ENCODE measurements at places on chromosomes 2 and 18. TPM values are rescaled to one million over a fixed set of nuclear protein-coding genes. Genes with fewer than 3 reads are reported as not detected.

Gene CNDP1
- 0.29 TPM for total RNA-seq

Gene CTAGE1
- total RNA-seq, result not detected

DNA sequence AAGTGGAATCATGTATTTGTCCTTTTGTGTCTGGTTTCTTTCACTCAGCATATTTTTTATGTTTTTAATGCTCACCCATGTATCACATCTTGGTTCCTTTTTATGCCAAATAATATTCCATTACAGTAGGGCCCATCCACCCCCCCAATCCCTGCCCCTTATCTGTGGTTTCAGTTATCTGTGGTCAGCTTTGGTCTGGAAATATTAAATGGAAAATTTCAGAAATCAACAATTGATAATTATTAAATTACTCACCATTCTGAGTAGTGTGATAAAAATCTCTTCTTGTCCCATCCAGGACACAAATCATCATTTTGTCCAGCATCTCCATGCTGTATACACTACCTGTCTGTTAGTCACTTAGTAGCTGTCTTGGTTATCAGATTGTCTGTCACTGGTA, 66.7 kb downstream of the BIRC6 start:
- no peaks in the 10 kb centered on the region for H3K27me3 ChIP-seq
- H3K27ac ChIP-seq, result no peak overlapping the region
- H3K4me3 ChIP-seq, result no peak overlapping the region
- H3K36me3 ChIP-seq, result no peaks in the 10 kb centered on the region
- H3K4me1 ChIP-seq, result no peaks in the 10 kb centered on the region

Gene REG3A
- total RNA-seq, result not detected

GRCh38 chr2:150812664-150813367, 325.3 kb upstream of the RND3 start:
- H3K4me3 ChIP-seq, result no peak overlapping the region
- DNase-seq, result no peak
- H3K27me3 ChIP-seq, result no peaks in the 10 kb centered on the region
- no peak overlapping the region for H3K27ac ChIP-seq
- no peaks in the 10 kb centered on the region for H3K36me3 ChIP-seq

DNA sequence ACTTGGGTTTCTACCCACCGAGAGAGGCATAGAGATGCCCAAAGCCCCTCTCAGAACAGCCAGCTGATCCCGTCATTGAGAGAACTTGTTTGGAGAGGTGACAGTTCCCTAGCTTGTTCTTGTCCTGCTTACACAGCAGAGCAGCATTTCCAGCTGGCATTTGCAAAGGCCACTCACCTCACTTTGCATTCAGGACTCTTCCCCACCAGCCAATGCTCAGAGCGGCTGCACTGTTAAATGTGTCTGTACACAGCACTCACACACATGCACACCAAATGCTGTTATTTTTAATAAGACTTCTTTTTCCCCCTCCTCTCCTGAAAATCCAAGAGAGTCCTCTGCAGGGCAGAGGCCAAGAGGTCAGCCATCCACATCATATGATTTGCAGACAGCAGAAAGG, 104.6 kb upstream of the SLC14A2 start:
- no peaks in the 10 kb centered on the region for H3K27me3 ChIP-seq
- no peak overlapping the region for H3K4me3 ChIP-seq
- H3K27ac ChIP-seq, result no peak overlapping the region

- H3K36me3 ChIP-seq, result no peaks in the 10 kb centered on the region
- no peak overlapping the region for H3K4me3 ChIP-seq
- H3K27ac ChIP-seq, result no peak overlapping the region
- H3K27me3 ChIP-seq, result no peaks in the 10 kb centered on the region
Measured at GRCh38 chr18:54918060-54918459, 41.2 kb downstream of the CCDC68 start.

GRCh38 chr2:22600999-22601398, 784.0 kb upstream of the KLHL29 start:
- H3K4me3 ChIP-seq, result no peak overlapping the region
- no peak overlapping the region for H3K27ac ChIP-seq
- no peak for DNase-seq
- no peaks in the 10 kb centered on the region for H3K4me1 ChIP-seq
- H3K27me3 ChIP-seq, result no peaks in the 10 kb centered on the region

GRCh38 chr2:95380280-95380679, 22.2 kb upstream of the FAHD2A start:
- no peak overlapping the region for H3K4me3 ChIP-seq
- H3K27ac ChIP-seq, result no peak overlapping the region
- no peaks in the 10 kb centered on the region for H3K4me1 ChIP-seq
- no peaks in the 10 kb centered on the region for H3K27me3 ChIP-seq
- no peak for DNase-seq

DNA sequence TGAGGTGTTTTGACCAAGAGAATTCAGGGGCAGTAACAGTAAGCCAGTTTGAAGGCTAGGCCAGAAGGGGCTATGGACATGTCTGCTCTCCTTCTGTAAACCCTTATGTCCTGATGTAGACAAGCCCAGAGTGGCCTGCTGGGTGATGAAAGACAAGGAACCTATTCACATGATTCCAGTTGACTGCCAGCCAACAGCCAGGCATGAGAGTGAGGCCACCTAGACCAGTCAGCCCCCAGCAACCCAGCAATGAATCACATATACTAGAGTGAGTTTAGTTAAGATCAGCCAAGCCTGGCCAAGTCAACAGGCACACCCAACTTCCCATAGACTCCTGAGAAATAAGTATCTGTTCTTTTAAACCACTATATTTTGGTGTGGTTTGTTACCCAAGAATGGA, 1889.7 kb upstream of the CELF4 start:
- H3K27ac ChIP-seq, result no peak overlapping the region
- no peak for DNase-seq
- H3K4me3 ChIP-seq, result no peak overlapping the region
- no peaks in the 10 kb centered on the region for H3K27me3 ChIP-seq

DNA sequence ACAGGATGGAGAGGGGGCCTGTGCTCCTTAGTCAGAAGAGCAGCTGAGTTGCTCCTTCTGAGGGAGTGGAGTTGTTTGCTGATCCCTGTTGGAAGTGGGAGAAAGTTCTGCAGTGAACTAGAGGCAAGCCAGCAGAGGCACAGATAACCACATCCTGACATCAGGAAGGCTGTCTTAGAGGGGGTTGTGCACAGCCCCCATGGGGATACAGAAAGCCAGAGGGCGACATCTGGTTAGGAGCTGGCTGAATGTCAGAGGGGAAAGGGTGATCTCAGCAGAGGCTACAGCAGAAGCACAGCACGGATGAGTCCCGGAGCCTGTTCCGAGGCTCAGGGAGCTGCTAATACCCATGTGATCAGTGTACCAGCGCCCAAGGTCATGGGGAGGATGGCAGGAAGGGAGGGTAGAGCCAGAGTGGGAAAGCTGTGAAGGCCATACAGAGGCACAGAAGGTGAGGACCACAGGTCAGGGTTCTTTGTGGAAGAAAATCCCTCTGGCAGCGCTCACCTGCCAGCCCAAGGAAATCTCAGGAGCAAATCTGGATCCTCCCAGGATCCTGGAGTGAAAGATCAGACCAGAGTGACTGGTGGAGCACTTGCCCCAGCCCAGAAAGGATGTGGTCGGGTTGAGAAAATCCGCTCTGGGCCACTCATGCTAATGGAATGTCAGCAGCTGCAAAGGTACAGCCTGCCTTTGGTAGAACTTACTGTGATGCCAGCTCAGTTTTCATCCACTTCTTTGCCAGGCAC, 111.8 kb downstream of the STPG4 start:
- peak; percentile 70 for DNase-seq
- no peaks in the 10 kb centered on the region for H3K27me3 ChIP-seq
- H3K36me3 ChIP-seq, result peaks cover 6% of the 10 kb centered on the region
- H3K4me3 ChIP-seq, result no peak overlapping the region

- no peaks in the 10 kb centered on the region for H3K4me1 ChIP-seq
- no peak overlapping the region for H3K4me3 ChIP-seq
- H3K27ac ChIP-seq, result no peak overlapping the region
- DNase-seq, result no peak
Measured at GRCh38 chr2:65165558-65165957, 35.7 kb upstream of the RAB1A start.

- no peaks in the 10 kb centered on the region for H3K27me3 ChIP-seq
- no peak for DNase-seq
- H3K36me3 ChIP-seq, result no peaks in the 10 kb centered on the region
- no peak overlapping the region for H3K4me3 ChIP-seq
- H3K27ac ChIP-seq, result no peak overlapping the region
Measured at GRCh38 chr2:170340693-170341068, 162.7 kb downstream of the MYO3B start.

Gene NEB
- total RNA-seq, result 0.98 TPM

Gene AMER3
- 0.59 TPM for total RNA-seq

GRCh38 chr2:205678541-205679142, 3.7 kb upstream of the NRP2 start:
- no peak overlapping the region for H3K4me3 ChIP-seq
- no peak for DNase-seq
- no peak overlapping the region for H3K27ac ChIP-seq
- peaks cover 8% of the 10 kb centered on the region for H3K27me3 ChIP-seq
- no peaks in the 10 kb centered on the region for H3K4me1 ChIP-seq

DNA sequence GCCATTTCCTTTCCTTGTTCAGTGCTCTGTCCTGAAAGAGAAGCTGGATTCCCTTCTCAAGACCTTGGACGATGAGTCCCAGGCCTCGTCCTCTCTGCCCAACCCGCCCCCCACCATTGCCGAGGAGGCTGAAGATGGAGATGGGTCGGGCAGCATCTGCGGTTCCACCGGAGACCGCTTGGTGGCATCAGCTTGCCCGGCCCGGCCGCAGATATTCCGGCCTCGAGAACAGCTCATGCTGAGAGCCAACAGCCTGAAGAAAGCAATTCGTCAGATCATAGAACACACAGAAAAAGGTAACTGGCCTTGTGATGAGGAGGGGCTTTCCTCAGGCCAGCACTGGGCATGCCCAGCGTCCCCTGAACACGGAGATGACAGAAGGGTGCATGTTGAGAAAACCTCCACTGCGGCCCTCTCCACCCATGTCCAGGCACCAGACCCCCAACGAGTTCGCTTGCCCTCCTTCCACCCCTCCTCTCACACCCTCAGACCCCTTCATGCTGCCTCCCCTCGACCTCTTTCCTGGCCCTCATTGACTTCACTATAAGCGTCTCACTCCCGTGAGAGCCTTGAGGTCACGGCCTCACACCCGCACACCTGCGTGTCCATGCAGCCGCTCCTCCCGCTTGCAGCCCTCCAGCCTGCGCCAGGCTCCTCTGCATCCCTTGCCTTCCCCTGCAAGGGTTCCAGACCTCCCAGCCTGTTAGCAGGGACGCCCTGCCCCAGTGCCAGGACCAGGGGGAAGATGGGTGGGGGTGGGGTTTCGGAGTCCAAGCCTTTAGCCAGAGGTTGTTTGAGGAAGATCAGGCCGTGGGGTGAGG, 95.0 kb downstream of the DGKD start:
- DNase-seq, result peak; percentile 84
- no peak overlapping the region for H3K27ac ChIP-seq
- H3K4me1 ChIP-seq, result 0 out of 2 replicates have a peak, but pooled peaks cover 2% of the 10 kb centered on the region
- no peak overlapping the region for H3K4me3 ChIP-seq

DNA sequence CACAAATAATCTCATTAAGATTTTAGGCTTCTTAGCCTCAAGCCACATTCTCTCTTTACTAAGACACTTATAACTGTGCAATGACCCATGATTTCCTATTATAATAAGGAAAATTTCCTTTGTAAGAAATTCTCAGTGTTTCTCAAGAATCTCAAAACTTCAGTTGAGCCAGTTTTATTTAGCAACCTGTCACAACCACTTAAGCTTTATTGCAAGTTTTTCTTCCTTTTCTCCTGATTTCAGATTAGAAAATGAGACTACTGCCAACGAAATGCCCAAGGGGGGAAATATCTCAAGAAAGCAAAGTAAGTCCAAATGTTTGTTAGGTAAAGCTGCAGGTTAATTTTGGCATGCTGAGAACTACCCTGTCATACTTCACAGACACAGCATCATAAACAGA, 178.5 kb downstream of the THADA start:
- H3K4me1 ChIP-seq, result 0 out of 2 replicates have a peak, but pooled peaks cover 2% of the 10 kb centered on the region
- H3K4me3 ChIP-seq, result no peak overlapping the region
- no peak for DNase-seq
- no peaks in the 10 kb centered on the region for H3K27me3 ChIP-seq
- H3K36me3 ChIP-seq, result no peaks in the 10 kb centered on the region

Gene CDCA7
- total RNA-seq, result 48.9 TPM

DNA sequence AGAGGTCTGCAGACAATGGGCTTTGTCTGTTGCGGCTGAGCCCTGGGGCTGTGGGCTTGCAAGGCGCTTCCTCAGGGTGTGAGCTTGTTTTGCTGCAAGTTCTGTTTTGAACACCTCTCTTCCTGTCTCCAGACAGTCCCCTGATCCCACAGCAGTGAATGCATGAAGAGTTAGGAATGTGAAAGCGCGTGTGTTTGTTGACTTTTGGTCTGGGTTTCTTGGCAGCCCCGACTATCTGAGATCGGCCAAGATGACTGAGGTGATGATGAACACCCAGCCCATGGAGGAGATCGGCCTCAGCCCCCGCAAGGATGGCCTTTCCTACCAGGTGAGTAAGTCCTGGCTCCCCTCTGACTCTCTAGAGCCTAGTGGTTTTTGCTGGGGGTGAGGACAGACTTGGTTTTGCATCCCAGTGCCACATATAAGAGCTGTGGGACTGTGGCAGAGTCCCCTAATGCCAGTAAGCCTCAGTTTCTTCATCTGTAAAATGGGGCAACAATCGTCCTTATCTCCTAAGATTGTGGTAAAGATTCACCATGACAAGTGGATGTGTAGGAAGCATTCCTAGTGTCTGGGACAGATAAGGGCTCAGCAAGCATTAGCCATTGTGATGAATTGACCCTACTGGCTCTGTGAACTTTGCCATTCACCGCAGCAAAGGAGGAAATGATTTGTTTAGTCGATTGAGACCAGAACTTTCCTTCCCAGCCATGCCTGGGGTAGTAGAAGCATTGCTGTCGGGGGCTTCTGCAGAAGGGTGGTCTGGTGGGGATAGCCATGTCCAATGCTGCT, 3.0 kb downstream of the LBH start:
- H3K27me3 ChIP-seq, result peaks cover 6% of the 10 kb centered on the region
- H3K36me3 ChIP-seq, result peaks cover 9% of the 10 kb centered on the region
- peak overlapping the region; percentile 89 for H3K4me3 ChIP-seq

DNA sequence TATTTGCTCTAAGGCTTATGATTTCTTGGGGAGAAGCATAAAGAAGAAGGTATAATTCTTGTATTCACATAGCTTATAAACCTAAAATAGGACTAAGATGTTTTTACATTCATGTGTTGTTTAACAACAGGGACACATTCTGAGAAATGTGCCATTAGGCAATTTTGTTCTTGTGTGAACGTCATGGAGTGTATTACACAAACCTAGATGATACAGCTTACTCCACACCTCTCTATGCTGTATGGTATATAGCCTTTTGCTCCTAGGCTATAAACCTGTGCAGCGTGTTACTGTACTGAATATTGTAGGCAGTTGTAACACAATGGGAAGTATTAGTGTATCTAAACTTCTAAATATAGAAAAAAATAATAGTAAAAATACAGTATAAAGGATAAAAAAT, 92.1 kb downstream of the PHLPP1 start:
- no peak overlapping the region for H3K27ac ChIP-seq
- H3K4me1 ChIP-seq, result peaks cover 3% of the 10 kb centered on the region
- H3K4me3 ChIP-seq, result no peak overlapping the region
- no peak for DNase-seq
- H3K36me3 ChIP-seq, result no peaks in the 10 kb centered on the region

DNA sequence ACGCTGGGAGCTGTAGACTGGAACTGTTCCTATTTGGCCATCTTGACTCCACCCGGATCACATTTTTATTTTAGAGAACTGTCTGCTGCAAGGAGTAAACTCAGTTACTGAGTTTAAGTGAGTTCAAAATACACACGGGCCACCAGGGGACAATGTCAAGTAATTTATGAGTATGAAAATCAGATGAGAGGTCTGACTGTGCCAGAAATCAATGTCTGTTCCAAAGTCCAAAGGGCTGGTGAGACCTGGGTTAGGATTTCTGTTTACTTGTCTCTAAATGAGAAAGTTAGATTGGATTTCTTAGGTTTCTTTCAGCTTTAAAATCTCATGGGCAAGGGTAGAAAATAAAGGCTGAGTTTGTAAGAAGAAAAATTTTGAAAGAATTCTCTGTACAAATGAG, 465.8 kb upstream of the MEIS1 start:
- H3K27ac ChIP-seq, result no peak overlapping the region
- no peak for DNase-seq
- H3K36me3 ChIP-seq, result peaks cover 18% of the 10 kb centered on the region

Data from H9 (cell line).